ENCODE measurements at places on chromosomes 1 and 21. TPM values are rescaled to one million over a fixed set of nuclear protein-coding genes. Genes with fewer than 3 reads are reported as not detected.

DNA sequence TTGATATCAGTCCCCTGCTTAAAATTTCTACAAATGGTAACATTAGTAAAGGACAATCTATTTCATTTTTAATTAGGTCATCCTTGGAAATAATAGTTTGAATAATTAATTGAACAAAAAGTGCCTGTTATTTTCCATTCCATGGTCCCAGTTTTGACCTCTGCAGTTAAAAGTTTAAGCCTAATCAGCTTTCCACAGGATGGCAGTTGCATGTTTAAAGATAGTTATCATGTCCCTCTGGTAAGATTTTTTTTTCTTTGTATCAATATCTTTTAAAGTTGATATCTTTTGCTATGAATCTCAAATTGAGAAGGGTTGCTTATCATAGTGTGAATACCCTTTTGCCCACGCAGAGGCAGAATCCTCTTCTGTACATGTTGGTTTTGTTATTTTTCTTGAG lies 90.4 kb downstream of the HS2ST1 start:
- DNase-seq = no peak

DNA sequence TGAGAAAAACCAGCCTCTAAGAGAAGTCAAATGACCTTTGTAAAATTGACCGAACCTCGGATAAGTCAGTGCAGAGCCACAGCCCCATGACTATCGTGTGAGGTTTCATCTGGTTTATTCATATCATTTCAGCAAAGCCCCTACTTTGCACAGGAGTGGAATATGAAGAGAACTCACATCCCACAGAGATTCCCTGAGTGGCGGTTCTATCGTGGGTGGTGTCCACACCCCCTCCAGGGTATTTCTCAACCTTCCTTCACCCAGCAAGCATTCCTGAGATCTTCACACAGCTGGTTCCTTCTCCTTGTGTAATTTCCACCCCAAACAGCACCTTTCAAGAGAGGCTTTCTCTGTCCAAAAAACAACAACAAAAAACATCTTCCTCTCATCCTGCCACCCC lies 47.5 kb downstream of the EVA1C start:
- no peak for DNase-seq

DNA sequence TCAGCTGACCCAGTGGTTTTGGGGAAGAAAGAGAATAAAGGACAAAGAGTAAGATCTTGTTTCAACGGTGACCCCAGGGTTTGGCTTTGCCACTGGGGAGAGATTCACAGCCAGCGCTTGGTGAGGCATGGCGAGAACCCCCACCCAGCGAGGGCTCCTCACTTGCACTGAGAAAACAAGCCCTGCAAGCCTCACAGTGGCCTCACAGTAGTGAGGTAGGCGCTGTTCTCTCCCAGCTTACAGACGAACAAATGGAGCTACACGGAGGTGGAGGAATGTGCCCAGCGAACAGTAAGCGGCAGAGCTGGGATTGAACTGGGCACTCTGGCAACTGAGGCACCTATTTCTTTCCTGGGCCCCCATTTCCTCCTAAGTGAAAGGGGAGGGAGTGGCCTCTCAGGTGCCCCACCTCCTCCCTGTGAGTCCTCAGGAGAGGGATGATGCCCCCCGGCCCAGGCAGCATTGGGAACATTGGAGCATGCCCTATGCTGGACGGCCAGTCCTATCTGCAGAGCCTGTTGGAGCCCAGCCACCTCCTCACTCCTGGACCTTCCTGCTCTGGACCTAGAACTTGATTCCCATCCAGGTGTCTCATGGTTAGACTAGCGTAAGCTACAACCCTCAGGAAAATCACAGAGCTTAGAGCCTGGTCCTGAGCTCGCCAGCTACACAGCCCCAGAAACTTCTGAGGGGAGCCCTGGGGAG lies 73.4 kb upstream of the EDN2 start:
- no peak for DNase-seq

GRCh38 chr1:197980457-197980856 lies 63.3 kb downstream of the LHX9 start:
- no peak for DNase-seq

DNA sequence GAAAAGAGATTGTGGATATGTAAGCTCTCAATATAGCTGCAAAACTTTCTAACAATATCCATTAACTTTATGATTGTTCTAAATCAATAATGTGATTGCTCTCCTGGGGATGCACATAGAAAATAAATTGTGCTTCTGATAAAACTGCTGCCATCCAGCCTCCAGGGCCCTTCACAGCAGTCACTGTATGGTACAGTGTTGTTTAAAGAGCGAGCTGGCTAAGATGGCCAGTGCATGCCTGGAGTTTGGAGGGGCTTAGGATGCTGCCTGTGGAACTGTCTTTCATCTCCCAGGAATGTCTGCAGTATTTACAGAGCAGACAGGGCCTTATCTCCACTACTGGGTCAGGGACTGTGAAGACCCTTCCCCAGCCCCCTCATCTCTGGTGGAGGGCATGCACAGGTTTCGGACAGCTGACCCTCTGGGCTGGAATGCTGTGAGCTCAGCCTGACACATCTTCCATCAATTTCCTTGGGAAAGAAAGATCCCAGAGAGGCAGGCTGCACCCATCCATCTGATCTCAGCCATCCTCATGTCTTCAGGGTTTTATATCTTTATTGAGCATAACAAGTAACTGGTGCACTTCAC lies 137.0 kb downstream of the PLPP3 start:
- DNase-seq = no peak

DNA sequence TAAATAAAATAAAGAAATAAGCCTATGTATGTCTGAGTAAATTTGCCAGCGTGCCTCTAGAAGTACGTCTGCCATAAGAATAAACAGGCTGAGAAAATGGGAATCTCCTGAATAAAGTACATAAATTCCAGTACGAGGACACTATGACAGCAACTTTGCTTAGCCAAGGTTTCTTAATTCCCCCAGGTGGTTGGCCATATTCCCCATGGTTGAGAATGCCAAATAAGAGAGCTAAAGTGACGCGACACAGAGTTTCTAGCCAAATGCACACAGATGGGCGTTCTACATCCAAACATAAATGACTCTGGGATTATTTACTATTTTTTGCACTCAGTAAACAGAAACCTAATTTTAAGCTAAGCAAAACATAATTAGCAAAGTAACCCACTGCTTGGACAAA lies 19.5 kb downstream of the KCNH1 start:
- DNase-seq = no peak

Gene KCNA3
- 1.8 TPM for total RNA-seq

Gene PRRX1
- total RNA-seq = 35.4 TPM

Gene WDR64
- not detected for total RNA-seq

Gene CFAP126
- not detected for total RNA-seq

Gene OR10J1
- total RNA-seq = not detected

Gene HSD3B2
- not detected for total RNA-seq

Gene CFAP107
- total RNA-seq = not detected
